ENCODE measurements at places on chromosomes 16 and 17. TPM values are rescaled to one million over a fixed set of nuclear protein-coding genes. Genes with fewer than 3 reads are reported as not detected.

The RAB37 gene
- 1.2 TPM for total RNA-seq

The VPS4A gene
- 29.3 TPM for total RNA-seq

The SNAI3 gene
- 0.18 TPM for total RNA-seq

The SLFN12L gene
- not detected for total RNA-seq

The KRTAP1-5 gene
- total RNA-seq = not detected

The TP53TG3D gene
- 0.97 TPM for total RNA-seq

The SMYD4 gene
- total RNA-seq = 10.1 TPM

The KIF18B gene
- 23.4 TPM for total RNA-seq

The CLEC18A gene
- total RNA-seq = 0.20 TPM

The RNF167 gene
- total RNA-seq = 139 TPM

The HIC1 gene
- total RNA-seq = 1.5 TPM

The STAC2 gene
- total RNA-seq = 7.1 TPM

Measured in A549 treated with dexamethasone at 1 μM for 4 hours (cell line).